ENCODE measurements at places on chromosomes 11 and 22.
A peak's percentile ranks its signal among the peaks of the same experiment; 100 is the strongest.

- DNase-seq, result no peak
These were observed 25.0 kb downstream of the SWAP70 start for GRCh38 chr11:9688716-9689511.

DNA sequence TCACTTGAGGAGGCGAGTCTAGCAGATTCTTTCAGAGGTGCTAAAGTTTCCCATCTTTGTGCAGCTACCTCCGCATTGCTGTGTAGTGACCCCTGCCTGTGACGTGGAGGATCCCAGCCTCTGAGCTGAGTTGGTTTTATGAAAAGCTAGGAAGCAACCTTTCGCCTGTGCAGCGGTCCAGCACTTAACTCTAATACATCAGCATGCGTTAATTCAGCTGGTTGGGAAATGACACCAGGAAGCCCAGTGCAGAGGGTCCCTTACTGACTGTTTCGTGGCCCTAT, 8.9 kb upstream of the SAMM50 start:
- DNase-seq, result no peak

DNA sequence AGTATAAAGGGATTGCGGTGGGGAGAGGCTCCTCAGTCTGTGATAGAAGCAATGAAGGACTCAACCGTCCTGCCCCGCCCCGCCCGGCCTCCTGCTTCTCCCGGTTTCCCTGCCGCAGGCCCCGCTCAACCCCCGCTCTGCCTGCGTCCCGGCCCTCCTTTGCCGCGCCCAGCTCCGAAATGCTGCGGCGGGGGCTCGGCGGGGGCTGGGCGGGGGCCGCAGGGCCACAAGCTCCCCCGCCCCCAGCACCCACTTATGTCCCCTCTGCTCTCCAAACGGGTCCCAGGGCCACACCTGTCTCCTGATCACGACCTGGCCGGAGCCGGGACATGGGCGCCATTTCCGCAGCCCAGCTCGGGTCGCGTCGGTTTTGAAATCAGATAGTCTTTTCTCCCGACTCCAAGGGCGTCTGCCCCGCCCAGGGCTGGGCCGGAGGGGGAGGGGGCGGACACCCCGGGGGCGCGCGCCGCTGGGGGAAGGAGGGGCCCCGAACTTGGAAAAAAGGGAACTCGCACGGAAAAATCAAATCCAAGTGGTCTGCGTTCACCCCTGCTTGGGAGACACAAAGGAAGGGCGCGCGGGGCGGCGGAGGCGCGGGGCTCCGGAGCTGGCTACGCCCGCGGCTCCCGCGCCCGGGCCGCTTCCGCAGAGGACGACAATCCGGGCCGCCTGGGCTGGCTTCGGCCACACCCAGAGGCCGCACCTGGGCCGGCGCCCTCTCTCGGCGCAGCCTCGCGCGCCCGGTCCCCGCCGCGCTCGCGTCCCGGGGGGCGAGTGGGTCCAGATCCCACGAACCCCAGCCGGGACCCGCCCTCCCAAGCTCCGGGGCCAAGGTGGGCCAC, 70.6 kb upstream of the EP300 start:
- DNase-seq, result peak; percentile 54

DNA sequence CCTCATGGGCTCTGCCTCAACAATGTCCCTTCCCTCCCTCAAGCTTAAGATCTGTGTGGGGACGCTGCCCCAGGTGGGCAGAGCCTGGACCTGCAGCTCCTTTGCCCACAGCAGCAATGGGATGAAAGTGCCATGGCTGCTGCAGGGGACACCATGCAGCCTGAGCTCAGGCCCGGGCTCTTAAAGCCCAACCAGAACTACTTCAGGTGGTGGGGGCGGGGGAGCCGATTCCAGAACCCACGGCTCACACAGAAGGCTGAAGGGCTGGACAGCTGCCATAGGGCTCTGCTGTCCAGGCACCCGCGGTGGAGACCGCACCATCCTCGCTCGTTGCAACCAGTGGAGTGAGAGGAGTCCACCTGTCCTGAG, 12.5 kb downstream of the CHID1 start:
- DNase-seq, result no peak

DNA sequence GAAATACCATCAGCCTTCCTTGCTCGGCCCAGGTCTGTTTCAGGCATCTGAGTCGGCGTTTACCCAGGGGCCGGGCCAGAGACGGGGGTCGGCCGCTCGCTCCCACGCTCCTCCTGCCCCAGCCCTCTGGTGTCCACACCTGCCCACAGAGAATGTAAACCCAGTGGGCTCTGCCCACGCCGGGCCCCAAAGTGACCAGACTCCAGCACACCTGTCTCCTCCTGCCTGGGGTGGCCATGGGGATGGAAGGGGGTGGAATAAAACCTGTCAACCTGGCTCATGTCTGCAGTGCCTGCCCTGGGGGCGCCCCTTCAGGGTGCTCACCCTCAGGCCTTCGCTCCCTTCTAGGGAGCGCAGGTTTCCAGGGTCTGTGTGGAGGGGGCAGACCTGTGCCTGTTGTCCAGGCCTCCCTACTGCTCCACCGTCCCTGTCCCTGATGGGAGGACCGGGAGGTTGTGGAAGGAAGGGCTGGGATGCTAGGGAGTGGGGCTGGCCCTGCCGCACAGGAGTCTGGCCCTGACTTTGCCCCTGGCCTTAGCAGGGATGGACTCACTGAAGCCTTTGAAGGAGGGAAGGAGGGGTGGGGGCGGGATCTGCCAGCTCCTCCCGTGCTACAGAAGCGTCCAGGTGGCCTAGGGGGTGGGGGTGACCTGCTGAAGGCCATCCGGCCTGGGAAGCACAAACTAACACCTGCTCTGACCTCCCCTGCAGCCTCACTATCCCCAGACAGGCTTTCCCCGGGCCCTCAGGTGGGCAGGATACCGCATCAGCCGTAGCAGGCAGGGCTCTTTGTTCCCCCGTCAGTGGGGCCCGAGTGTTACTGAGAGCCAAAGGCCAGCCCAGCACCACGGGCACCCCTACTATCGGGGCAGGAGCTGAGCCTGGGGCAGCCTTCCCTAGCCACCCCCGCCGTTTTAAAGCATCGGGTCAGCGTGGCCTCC, 14.7 kb upstream of the ARHGAP8 start:
- no peak for DNase-seq

GRCh38 chr22:21940521-21940920, 12.1 kb downstream of the PPM1F start:
- DNase-seq, result no peak

- DNase-seq, result no peak
These were observed 22.5 kb upstream of the OR5AN1 start for GRCh38 chr11:59336176-59336575.

Measured in stimulated activated CD4-positive, alpha-beta T cell treated with anti-CD3 and anti-CD28 coated beads, Interleukin-4, amount 100 ng/mL, for 1 hour (primary cell).